HEK293T (cell line): ENCODE measurements at places on chromosomes 7 and 10.
A peak's percentile ranks its signal among the peaks of the same experiment; 100 is the strongest.

- DNase-seq, result no peak
These were observed 36.0 kb downstream of the PRTFDC1 start for GRCh38 chr10:24916365-24916764.

DNA sequence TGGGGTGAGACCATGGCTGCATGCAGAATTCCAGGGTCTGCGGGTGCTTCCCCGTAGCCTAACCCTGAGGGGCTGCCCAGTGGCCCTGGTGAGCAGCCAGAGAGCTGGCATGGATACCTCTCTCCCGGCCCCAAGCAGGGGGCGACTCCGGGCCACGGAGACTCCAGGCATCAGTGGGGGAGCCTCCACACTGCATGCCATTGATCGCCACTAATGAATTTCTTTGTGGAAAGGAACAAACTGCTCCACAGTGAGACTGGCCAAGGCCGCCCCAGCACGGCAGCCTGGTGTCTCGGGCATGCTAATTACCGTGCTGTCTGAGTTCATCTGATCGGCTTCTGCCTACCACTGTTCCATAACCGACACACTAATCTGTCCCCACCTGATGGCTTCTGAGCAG is 184.4 kb downstream of the GRID1 start:
- DNase-seq, result no peak

- no peak for DNase-seq
These were observed 176.3 kb downstream of the GRID1 start for GRCh38 chr10:86190291-86190690.

- no peak for DNase-seq
These were observed 187.9 kb downstream of the SNX10 start for GRCh38 chr7:26479581-26479980.

DNA sequence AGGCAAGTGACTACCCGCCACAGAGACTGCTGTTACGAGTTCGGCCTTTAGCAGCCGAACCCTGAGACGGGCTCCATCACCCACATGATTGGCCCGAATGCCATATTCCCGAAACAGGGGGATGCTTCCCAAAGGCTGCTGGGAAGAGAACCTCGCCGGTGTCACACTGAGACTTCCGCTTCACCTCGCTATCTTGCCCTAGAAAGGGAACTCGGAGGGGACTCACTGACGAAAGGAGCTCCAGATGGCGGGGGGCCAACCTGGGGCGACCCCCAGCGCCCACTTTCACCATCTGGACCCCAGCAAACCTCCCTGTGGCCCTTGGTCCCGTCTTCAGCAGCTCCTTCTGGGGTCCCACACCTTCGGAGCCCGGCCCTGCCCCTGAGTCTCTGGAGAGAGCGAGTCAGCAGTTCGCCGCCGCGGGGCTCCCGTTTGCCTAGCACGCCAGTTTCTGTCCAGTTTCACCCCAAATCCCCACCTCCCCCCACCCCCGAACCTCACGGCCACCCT is 529 bp downstream of the HPS1 start:
- peak; percentile 59 for DNase-seq

DNA sequence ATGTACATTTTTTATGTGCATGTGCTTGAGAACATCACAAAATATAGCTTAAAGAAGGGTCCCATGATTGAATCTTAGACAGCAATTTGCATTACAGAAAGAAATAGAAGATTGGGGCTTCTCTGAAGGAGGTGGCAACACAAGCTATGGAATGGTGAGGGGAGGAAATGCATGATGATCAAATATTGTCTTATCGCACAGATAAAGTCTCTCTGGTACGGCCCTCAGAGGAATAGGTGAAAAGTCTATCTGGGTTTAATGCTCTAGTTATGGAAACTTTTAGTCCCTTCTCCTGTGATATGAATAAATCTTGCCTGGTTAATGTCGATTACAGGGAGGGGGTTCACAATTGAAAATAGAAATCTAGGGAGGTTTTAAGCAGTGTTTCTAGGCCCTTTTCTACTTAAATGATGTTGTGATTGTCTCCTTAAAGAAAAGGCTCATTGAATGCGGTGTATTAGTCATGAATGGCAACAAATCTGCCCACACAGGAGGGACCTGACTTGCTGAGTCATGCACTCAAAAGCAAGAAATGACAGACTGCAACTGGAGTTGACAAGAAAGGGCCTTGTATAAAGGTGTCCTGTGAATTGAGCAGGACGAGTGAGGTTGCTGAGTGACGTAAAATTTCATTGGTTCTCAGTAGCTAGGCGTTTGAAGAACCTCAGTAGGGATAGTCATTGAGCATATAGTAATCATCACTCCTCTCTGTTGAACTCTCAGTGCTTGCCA is 133.4 kb upstream of the CSTF2T start:
- DNase-seq, result no peak
